Stimulated activated CD4-positive, alpha-beta T cell treated with anti-CD3 and anti-CD28 coated beads, Interleukin-12 subunit alpha, Interleukin-12 subunit beta, amount 100 ng/mL, for 24 hours (primary cell): ENCODE measurements at places on chromosomes 4 and X.
A peak's percentile ranks its signal among the peaks of the same experiment; 100 is the strongest.

DNA sequence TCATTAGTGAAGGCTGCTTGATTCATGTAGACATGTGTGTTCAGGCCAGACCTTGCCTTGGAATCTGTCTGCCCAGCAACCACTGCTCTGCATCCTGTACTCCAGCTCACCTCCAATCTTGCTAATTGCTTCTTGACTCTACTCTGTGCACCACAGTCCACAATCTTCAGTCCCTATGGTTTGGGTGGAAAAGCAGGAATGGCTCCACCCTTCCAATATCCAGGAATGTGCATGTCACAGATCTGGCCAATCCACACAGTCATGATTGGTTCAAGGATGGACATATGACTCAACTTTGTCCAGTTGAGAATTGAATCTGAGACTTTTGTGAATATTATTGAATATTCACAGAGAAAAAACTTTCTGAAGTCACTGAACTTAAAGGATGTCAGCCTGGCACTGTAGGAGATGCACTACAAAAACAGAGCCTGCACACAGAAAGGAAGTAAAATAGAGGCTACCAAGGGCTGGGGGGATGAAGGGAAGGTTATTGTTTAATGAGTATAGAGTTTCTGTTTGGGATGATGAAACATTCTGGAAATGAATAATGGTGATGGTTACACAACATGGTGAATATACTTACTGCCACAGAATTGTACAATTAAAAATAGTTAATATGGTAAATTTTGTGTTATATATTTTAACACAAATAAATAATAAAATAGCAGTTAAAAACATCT is 161.3 kb upstream of the USP38 start:
- DNase-seq, result no peak

DNA sequence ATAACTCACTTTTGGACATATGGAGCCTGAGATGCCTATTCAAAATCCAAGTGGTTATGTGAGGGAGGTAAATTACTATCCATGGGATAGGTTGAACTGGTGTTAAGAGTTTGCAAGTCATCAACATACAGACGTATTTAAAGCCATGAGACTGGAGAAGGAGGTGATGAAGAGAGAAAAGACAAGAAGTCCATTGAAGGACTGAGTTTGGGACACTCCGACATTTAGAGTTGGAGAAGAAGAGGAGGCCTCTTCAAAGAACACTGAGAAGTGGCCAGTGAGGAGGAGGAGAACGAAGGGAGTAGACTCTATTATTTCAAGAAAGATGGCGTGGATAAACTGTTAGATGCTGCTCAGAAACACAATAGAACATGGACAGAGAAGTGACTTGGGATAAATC is at the start of gene CNGA2:
Gene CNGA2 (plus strand): TSS at position 301 of the 400 bp plus-strand sequence. CDS start 3,738 bp downstream, outside the sequence.
- no peak for DNase-seq

- DNase-seq, result no peak
These were observed 203.9 kb downstream of the SOWAHB start for GRCh38 chr4:76694056-76694455.

DNA sequence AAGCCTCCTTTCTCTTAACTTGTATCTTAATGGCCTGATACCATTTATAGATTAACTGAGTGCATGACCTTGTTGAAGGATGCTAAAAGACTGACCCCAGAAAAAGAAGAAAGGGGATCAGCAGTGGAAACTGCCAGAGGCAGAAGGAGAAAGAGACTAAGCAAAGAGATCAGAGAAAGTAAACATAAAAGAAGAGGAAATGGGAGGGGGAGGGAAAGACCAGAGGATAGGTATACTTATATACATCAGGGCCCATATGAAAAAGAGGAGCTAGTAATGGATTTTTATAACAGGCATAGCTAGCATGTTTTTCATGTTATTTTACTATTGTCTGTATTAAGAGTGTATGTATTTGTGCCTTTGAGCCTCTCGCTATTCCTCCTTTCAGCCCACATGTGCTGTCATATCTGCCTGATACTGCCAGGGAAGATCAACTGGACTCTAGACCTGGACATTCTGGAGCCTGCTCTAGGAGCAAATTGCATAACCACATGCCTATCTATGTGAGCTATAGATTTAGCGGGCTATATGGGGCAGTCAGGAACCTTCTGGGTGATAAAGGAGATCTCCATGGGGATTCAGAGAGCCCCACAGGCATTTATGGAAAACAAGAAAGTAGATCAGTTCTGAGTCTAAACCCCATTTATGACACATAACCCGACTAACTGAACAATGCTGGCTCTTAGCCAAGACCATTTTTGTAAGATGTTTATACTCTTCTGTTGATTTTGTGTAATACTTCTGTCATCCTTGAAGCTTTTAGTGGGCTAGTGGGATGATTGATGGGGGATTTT is 13.4 kb upstream of the SNX12 start:
- no peak for DNase-seq

DNA sequence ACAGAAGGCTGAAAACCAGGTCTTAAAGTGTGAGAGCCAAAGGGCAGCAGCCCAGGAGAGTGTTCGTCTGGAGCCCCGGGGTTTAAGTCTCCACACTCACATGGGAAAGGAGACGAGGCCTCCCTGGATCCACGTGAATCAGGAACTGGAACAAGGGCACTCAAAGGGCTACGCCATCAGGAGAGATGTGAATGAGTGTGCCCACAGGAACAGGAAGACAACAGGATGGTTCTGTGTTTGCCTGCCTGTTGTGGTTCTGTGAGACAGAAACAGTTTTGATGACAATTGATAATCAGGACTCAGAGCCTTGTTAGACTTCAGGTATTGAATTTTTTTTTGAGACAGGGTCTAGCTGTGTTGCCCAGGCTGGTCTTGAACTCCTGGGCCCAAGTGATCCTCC is 4.9 kb upstream of the CTBP1 start:
- no peak for DNase-seq

DNA sequence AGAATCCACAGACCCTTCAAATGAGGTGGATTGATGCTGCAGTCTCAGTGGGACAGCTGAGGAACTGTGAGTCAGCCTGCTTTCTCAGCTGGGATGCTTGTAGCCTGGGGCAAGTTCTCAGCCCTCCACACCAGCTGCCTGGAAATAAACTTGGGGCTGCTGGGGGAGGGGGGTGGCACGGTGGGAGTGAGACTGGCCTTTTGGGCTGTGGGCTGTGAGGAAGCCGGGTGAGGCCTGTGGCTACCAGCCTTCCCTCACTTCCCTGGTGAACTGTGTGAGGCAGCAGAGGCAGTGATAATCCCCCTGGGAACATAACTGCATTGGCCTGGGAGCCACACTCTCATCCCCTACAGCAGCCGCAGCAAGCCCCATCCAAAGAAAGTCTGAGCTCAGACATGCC is 114.5 kb upstream of the GUCY1A1 start:
- no peak for DNase-seq

GRCh38 chr4:105193536-105193935 is 46.9 kb downstream of the TET2 start:
- DNase-seq, result no peak

- DNase-seq, result peak; percentile 13
These were observed 26.9 kb downstream of the ASB9 start for GRCh38 chrX:15242899-15243555.
